ENCODE measurements at places on chromosomes 7 and 10.

DNA sequence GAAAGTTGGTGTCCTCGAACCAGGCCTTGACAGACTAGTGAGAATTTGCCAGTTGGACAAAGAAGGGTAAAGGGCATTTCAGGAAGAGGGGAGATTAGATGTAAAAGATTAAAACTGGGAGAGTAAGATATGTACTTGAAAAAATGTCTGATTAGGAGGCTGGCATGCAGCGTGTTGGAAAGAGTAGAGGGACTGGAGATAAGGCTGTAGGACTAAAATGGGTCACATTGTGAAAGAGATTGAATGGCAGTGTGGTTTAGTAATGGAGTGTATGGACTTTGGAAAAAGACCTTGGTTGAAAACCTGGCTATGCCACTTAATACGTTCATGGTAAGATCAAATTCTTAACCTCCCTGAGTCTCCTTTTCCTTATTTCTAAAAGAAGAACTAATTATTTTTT is 14.1 kb downstream of the CREM start:
- no peak for DNase-seq

DNA sequence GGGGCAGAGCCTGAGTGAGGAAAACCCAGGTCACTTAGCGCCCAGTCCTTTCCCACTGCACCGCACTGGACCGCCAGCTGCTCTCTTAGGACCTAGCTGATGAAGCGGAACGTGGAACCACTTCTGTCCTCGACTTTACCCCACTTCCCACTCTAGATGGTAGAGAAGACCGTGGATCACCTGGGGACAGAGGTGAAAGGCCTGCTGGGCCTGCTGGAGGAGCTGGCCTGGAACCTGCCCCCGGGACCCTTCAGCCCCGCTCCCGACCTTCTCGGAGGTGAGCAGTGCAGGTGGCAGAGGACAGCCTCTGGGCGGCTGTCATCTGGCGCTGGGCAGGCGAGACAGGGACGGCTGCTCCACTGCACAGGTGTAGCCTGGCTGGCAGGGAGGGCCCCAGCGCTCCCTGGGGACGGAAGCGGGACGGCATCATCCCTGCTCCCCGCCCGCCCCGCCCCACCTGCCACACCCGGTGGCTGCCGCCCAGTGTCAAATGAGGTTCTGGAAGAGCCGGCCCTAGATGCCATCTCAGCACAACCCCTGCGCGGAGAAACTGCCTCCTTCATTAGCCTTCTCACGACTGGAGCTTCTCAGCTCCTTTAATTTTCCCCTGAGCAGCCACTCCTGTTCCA is 11.7 kb downstream of the PLAC9 start:
- no peak for DNase-seq

- DNase-seq = no peak
Observed at GRCh38 chr7:27842094-27842692, 102.2 kb downstream of the TAX1BP1 start.

GRCh38 chr10:86287110-86287793 is 79.3 kb downstream of the GRID1 start:
- no peak for DNase-seq

DNA sequence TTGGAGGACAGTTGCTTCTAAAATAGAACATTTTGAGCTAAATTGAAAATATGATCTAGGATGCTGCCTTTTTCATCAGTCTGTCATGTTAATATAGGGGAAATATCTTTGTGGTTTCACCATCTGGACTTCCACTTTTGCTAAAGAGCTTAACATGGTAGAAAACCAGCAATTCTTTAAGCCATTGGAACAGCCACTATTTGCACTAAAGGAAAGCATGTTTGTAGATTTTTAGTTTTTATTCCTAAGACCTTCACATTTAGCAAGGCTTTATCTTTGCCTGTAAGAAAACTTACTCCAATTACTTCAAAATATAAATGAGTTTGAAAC is 291.0 kb downstream of the RNLS start:
- no peak for DNase-seq

DNA sequence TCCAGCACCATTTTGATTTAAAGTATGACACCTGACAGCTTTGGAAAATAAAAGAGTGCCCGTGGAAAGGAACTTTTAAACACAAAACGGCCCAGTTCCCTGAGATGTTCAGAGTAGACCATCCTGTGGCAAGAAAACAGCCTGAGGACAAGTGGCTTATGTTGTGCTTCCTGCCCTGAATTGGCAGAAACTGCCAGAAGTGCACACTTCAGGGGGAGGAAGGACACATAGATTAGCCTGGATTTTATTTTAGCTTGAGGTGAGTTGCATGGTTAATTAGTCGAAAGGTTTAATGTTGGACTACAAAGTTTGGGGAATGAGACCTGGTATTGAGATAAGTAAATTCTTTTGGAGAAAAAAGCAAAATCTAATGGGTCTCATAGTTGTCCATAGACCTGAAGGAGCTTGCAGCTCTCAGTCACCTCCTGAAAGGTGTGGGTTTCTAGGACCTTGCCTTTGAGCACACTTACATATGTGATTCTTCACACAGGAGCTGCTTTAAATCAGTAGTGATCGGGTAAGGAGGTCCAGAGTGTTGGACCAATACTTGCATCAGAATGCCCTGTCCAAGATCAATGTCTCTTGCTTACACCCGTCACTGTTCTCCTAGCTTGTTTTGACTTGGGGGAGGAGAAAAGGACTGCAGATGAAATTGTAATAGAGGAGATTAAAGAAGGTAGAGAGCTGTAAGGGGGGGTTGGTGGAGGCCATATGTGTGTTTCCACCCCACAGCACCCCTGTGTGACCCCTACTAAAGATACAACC is 4.9 kb downstream of the ITIH2 start:
- DNase-seq = no peak

- no peak for DNase-seq
Observed at GRCh38 chr10:70126700-70127395, 5.8 kb downstream of the AIFM2 start.

DNA sequence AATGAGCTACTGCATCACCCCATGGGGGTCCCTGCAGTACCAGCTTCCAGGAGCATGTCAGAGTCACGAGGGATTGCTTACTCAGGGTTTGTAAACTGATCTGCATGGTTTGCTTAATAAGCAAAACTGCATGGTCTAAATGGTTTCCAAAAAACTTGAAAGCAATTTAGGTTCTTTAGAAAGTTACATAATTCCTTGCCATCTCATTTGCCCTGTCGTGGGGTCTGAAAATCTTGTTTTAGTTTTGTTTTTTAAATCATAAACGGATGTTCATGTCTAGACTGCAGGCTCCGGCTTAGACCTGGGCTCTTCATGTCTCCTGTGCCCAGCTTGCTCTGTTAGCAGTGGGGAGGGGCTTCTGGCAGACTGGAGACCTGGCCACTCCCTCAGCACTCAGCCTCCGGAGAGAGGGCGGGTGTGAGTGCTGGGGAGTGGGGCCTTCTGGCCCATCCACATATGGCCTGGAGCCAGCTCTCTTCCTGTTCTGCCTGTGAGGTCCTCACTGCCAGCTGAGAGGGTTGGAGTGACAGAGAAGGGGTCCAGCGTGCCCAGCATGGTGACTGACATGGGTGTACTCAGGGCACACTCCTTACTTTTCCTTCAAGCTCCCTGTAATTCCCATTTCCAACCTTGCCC is 17.5 kb downstream of the PRF1 start:
- no peak for DNase-seq

DNA sequence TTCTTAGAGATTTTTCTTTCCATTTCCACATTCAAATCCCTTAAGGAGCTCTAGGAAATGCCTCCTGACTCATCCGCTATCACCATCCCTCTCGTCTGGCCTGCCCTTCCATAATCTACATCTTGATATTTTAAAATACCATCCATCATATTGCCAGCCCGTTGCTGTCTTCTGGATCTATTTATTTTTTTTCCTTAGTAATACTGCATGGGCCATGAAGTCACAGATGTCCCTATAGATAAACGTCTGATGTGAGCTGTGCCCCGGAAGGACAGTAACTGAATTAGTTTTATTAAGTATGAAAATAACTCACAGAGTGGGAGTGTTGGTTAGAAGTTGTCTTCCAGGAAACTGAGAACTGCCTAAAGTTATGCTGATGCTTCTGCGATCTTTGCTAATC is 76.2 kb downstream of the KLF6 start:
- no peak for DNase-seq

- DNase-seq = no peak
Observed at GRCh38 chr7:77276120-77276519, 76.5 kb upstream of the FGL2 start.

DNA sequence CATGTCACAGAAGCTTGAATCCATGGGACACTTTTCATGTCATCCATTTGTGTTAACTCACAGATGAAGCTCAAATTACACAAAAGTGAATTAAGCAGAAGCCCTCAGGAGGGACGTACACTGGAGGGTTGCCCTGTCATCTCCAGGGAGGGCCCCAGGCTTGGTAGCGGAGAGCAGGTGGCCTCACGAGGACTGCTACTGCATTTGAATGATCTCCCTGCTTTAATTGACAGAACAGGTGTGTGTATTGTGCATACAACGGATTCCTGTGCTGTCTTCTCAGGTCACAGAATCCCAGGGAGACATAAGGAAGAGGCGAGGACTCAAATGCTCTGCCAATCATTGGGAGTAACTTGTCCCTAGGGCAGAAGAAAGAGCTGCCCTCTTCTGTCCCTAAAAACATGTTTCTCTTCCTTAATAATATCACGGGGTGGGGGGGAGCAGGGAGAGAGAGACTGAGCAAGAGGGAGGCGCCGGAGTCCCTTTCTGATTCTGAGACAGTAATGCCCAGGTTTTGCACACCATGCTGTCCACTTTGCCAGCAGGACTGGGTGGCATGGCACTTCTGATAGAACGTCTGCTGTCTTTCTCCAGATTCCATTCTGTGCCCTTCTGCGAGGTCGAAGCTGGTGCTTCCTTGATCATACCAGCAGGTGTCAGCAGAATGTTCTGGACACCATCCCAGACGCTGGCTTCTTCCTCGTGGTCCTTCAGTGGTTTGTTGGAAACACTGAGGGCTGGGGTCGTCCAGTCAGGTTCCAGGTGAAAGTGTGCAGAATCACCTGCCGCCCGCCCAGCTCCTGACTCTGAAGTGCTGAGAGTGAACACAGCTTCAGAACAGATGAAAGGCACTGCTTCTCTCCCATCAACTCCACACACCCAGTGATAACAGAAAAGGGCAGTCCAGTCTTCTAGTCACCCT is 26.2 kb upstream of the RASGEF1A start:
- no peak for DNase-seq

DNA sequence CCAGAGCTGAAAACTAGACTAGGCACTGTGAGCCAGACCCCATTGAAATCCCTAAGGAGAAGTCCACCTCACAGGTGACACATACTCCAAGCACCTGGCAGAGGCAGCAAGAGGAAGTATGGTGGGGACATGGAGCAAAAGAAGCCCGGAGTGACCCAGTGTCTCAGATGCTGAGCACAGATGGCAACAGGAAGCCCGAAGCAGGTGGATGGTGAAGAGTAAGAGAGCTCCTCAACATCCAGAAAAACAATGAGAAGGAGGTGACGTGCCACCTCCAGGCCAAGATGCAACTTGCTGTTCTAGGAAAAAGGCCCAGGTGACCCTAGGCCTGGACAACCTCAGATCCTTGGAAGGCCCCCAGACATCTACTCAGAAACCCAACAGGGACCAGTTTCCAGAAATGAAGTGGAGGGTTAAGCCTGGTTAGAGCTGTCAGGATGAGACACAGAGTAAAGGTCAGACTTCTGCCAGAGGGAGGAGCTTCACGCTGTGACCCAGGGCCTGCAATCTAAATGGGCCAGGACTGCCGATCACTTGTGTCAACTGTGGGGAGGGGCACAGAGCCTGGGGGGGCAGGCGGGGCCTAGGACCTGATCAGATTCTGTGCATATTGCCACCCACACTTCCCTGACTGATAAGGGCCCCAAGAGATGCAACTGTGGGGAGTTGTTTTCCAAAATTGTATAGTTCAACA is 2.4 kb upstream of the COBL start:
- no peak for DNase-seq

DNA sequence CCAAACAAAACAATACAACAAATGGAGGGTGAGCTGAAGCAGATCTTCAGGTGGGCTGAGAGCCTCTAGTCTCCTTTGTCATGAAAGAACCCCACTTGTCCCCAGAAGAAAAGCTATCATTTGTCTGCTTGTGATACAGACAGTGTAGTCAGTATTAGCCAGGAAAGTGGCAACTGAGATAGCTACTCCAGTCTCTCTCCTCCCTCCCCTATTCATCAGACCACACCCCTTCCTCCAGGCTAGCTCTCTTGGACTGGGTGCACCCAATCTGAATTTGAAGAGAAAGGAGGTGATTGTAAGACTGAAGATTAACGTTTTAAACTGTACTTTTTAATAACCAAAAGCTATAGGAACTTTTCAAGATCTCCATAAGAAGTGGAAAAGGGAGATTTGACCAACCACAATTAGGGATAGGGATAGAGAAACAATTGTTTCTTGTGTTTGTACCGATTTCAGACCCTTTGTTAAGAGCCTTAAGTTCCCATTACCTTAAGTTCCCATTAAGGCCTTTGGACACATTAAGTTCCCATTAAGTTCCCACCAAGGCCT is 14.1 kb downstream of the BMPR1A start:
- no peak for DNase-seq

DNA sequence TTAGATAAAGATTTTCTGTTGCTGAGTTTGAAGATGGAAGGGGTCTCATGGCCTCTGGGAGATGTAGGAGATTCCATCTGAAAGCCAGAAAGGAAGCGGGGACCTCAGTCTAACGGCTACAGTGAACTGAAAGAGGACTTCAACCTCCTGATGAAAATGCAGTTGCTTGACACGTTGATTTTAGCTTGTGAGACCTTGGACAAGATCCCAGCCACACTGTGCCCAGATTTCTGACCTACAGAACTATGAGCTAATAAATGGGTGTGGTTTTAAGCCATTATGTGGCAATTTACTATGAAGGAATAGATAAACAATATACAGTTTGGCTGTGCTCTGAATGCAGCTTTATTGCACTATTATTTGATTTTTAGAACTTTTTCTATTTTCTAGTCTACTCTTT is 342.3 kb upstream of the SEMA3D start:
- DNase-seq = no peak

DNA sequence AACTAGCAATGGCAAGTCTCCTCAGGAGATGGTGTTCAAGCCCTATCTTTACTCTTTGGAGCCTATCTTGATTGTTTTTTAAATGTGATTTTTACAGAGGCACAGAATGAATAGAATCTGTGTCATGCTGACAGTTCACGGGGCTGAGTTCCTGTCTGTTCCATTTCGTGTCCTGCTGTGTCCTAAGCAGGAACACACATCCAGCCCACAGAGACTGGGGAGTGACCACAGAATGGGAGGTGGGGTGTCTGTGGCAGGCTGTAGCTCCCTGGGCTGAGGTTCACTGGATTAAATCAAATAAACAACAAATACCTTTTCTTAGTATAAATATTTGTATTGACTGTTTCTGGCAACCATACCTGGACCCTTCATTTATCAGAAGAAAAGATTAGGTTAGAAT is 73.4 kb upstream of the CARD11 start:
- DNase-seq = no peak

- DNase-seq = no peak
Observed at GRCh38 chr7:87075671-87076404, 16.4 kb upstream of the ELAPOR2 start.

- DNase-seq = no peak
Observed at GRCh38 chr7:45644237-45644636, 70.1 kb downstream of the ADCY1 start.

GRCh38 chr10:66786709-66787108 is 139.1 kb upstream of the LRRTM3 start:
- no peak for DNase-seq

Data from skeletal muscle cell (primary cell).